NCI-H1930 (cell line): ENCODE measurements at places on chromosomes 1 and 21.
A peak's percentile ranks its signal among the peaks of the same experiment; 100 is the strongest.

DNA sequence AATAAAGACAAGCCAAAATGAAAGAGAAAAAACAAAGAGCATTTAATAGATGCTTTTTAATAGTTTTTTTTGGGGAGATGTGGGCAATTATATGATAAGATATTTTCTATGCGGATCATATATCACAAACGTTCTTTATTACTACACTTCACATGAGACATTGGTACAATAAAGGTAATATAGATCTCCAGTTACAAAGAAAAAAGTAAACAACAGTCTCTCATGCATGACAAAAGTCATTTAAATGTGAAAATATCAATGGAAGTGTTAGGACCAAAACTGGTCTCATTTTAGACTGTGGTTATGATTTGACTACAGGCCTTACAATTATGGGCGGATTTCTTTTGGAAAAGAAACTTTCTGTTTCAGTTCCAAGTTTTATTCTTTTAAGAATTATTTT is 687.0 kb downstream of the ADGRL2 start:
- DNase-seq = no peak

DNA sequence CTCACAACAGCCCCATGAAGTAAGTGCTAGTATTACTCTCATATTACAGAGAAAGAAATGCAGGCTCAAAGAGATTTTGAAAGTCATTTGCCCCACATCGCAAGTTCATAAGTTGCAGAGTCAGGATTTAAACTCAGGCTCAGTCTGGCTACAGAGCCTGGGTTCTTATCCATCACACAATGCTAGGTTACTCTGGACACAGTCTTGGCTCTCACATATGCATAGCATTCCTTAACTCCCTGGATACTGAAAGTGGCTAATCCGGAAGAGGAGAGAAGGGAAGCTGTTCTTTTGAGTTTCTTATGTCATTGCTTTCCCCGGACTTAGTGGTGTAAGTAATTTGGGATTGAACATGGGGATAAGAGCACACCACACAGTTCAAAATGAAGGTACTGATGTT is 357.4 kb upstream of the PLXNA2 start:
- DNase-seq = no peak

GRCh38 chr1:104387716-104388508 is 638.2 kb downstream of the AMY1C start:
- no peak for DNase-seq

DNA sequence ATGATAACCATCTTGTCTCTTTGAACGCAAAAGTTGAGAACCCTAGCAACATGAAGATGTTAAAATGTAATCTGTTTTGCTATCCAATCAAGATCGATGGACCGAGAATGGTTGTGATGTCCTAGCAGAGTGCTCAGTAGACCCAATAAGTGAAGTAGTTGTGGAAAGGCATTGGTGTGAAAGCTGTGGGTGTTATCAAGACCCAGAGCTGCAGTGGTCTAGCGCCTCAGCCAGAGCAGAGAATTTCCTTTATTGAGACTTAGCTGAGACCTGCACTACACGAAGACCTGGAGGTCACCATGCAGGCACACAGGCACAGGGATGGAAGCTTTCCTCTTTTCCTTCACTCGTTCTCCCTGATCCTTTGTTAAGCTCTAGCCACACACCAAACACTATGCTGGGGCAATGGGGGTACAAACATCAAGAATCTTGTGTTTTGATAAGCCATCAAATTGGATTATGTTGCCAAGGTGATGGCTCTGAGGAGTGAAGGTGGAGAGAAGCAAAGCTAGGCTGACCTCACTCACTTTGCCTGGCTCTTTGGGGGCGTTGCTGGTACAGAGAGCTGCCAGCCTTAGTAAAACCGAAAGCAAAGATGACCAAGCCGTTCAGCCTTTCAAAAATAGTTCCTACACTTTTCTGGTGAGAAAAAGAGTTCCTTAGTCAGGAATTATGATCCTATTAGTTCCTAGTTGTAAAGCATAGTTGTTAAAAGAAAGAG is 24.1 kb downstream of the METTL13 start:
- DNase-seq = no peak

GRCh38 chr21:31772674-31773555 is 41.0 kb upstream of the SCAF4 start:
- no peak for DNase-seq

DNA sequence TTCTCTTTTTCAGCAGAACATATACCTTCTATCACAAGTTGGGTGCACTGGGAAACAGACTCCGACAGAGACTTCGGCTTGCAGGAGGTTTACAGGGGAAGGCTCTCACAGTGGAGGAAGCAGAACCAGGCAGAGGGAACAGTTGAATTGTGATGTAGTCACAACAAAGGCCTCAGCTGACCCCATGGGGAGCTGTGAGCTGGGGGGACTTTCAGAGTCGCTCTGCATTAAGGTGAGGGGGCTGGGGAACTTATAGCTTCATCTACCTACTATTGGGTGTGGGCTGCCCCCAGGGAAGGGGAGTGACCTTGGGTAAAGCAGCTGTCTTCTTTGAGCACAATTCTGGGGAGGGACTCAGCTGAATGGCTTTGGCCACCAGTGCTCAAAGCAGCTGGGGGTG is 94.9 kb upstream of the POU3F1 start:
- no peak for DNase-seq

DNA sequence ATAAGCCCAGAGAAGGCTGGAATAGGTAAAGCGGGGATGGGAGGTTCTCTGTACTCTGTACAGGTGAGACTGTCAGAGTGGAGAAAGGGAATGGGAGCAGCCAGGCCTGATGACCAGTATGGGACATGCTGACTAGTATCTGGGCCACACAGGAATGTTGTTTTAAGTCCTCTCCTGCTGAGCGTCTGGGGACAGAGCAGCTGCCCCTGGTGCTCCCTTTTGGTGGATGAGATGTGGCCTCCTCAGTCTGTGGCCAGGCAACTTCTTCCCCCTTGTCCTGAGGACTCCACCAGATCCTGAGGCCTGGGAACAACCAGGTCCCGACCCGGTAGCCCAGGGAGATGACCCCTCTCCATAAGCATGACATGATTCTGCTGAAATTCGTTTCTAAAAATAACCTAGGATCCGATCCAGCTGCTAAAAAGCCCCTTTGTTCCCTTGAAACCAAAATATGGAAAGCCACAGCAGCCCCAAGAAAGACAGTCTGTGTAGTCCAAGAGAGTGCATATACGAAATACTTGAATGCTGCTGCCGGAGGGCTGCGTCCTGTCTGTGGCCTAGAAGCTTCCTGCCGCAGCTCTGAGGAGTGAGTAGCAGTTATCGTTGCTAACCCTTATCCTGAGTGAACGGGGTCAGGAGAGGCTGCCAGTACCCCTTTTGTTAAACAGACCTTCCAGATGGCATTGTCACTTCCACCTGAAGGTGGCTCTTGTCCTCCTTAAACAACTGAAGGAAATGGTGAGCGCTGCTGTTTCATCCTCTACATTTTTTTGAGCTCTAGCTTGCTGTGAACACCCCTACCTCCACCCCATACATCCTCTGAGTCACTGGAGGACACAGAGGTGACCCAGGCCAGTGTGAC is 47.1 kb downstream of the ATP2B4 start:
- DNase-seq = no peak

DNA sequence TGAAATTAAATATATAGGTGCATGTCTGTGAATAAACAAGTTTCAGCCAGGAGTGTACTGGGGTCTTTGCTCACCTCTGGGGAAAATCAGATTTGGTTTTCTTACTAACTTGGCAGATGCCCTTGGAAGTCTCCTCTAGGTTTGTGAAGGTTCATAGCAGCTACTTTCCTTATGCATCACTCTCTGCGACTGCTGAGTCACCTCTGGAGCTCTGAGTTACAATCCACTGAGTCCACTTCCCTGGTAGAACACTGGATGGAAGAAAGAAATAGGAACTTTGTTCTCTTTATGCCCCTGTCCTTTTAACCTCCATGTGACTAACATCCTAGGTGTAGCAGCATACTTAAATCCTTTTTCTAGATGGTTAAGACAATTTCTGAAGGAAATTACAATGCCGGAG is 4.4 kb upstream of the FASLG start:
- no peak for DNase-seq

- no peak for DNase-seq
Measured at GRCh38 chr21:42363312-42363711, 3.0 kb downstream of the TFF1 start.

- DNase-seq = no peak
Measured at GRCh38 chr1:91883470-91883869, 2.5 kb downstream of the TGFBR3 start.

GRCh38 chr1:71621785-71622184 is 541.0 kb upstream of the ZRANB2 start:
- DNase-seq = peak; percentile 5

DNA sequence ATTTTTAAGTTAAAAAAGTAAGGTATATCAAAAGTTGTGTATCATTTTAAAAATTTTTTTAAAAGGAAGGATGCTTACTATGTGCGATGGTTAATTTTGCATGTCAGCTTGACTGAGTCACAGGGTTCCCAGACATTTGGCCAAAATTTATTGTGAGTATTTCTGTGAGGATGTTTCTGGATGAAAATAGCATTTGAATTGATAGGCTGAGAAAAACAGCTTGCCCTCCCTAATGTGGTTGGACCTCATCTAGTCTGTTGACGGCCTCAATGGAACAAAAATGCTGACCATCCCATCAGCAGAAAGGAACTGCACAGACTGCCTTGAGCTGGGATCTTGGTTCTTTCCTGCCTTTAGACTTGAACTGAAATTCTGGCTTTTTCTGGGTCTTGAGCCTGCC is 724.5 kb downstream of the NCAM2 start:
- DNase-seq = no peak

GRCh38 chr1:108893141-108893530 is 16.4 kb downstream of the GPSM2 start:
- DNase-seq = no peak

GRCh38 chr1:41958015-41958673 is 39.4 kb upstream of the HIVEP3 start:
- no peak for DNase-seq

DNA sequence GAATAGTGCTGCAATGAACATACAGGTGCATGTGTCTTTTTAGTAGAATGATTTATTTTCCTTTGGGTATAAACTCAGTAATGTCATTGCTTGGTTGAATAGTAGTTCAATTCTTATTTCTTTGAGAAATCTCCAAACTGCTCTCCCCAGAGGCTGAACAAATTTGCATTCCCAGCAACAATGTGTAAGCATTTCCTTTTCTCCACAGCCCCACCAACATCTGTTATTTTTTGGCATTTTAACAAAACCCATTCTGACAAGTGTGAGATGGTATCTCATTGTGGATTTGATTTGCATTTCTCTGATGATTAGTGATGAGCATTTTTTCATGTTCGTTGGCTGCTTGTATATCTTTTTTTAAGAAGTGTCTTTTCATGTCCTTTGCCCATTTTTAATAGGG is 21.9 kb upstream of the EEIG2 start:
- DNase-seq = no peak

- no peak for DNase-seq
Measured at GRCh38 chr1:215181518-215181917, 99.0 kb downstream of the KCNK2 start.

DNA sequence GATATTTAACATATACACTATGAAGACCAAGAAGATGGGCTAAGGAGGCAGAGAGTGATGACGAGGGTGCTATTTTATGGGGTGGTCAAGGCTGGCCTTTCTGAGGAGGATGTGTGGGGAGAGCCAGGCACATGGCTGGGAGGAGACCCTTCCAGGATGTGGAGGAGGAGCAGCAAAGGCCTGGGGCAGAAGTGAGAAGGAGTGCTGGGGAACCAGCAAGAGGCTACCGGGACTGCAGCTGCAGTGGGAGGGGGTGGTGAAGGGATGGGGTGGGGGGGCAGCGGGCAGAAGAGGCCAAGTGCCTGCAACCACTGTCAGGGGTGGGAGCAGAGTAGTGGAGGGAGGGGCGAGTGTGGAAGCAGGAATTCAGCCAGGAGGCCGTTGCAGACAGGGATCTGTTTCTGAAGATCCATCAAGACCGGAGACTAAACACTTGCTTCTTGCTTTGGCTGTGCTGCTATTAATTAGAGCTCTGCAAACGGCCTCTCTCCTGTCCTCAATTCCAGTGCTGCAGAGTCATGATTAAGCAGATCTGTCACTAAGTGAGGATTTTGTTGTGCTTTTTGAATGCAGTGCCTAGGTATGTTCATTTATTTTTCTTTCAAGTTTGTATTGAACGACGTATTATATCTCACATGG is 89.9 kb downstream of the IER5 start:
- no peak for DNase-seq

GRCh38 chr1:153437236-153437635 is 20.9 kb downstream of the S100A7A start:
- DNase-seq = no peak

GRCh38 chr1:164054331-164054730 is 504.7 kb upstream of the PBX1 start:
- DNase-seq = no peak

DNA sequence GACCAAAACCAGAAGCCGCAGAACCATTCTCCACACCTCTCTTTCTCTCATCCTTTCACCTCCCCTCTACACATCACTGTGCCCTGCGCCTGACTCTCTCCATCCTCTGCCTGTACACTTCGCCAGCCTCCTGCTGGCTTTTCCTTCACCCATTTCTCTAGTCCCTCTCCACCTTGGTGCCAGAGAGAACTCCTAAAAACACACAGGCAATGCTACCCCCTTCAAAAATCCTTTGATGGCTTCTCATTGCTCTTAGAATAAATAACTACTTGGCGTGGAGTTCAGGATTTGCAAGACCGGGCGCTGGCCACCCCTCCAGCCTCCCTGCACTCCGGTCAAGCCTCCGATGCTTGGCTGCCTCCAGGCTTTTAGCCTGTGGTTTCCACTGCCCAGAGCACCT is 8.6 kb downstream of the CRABP2 start:
- DNase-seq = no peak

DNA sequence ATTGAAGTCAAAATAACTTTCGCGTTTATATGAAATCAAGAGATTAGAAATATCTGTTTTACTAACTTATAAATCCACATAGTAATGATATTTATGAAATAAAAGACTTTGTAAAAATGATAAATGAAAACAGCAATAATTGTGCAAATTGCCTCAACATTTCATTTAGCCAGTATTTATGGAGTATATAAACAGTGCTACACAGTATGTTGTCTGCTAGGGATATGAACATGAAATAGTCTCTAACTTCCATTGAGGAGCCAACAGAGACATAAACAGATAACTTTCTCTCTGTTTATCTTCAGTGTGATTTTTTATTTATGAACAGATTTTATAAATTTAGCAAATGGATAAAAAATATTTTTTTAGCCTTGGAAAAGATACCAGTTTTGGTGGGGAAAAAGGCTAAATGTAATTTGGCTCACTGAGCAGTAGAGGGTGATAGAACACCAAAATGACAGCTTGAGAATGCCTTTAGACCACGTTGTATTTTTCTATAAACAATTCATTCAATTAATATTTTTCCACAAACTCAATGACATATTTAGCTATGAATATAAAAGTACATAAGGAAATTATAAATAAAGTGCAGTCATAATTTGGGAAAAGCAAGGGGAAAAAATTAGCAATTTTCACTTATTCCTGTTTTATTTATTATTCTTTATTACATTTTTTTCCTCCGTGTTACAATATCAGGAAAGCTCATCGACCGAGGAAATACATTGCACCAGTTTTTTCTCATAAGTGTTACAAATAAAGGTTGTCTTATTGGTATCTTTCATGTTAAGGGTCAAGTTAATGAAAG is 47.5 kb upstream of the EEIG2 start:
- no peak for DNase-seq

GRCh38 chr1:186681801-186682200 is 1.6 kb upstream of the PTGS2 start:
- DNase-seq = no peak

GRCh38 chr1:244041466-244042120 is 9.5 kb upstream of the ZBTB18 start:
- no peak for DNase-seq

GRCh38 chr1:179883040-179883744 is 1.1 kb downstream of the TOR1AIP1 start:
- DNase-seq = no peak
